ENCODE measurements at places on chromosomes 4 and X. TPM values are rescaled to one million over a fixed set of nuclear protein-coding genes. Genes with fewer than 3 reads are reported as not detected.

DNA sequence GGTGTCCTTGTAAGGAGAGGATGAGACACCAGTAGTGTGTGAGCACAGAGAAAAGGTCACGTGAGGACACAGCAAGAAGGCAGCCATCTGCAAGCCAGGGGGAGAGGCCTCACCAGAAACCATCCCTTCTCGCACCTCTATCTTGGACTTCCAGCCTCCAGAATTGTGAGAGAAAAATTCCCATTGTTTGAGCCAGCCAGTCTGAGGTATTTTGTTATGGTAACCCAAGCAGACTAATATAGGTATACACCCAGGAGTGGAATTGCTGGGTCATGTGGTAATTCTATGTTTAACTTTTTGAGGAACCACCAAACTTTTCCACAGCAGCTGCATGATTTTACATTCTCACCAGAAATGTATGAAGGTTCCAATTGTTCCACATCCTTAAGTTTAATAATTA lies 25.6 kb downstream of the ZDHHC9 start:
- peak; percentile 4 for DNase-seq

GRCh38 chr4:74117024-74117534 lies 18.1 kb upstream of the CXCL2 start:
- DNase-seq = peak; percentile 85

DNA sequence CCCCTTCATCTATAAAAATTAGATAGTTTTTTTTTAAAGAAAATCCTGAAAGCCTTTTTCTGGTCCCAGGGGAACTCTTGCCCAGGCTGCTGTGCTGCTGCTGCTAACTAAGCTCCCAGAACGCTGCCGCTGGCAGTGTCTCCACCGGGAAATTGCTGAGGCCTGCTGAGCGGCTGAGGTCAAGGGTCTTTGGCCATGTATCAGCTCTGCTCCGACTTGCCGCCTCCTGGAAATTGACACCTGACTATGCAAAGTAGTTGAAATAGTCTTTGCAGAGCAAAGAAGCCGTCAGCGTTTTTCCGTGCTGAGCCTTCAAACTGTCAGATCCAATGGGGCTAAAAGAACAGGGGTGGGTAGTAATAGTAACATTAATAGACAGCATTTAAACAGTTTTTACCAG lies 839 bp downstream of the QDPR start:
- DNase-seq = peak; percentile 38

DNA sequence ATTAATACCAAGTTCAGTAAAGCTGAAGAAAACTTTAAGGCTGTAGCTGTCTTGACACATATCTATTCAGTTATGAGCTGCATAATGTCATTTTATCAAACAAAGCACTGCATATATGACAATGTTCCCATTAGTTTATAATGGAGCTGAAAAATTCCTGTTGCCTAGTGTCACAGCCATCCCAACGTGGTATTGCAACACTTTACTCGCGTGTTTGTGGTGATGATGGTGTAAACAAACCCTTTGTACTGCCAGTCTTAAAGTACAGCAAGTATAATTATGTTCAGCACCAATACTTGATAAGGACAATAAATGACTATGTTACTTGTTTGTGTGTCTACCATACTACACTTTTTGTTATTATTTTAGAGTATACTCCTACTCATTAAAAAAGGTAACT lies 1415.6 kb upstream of the PCDH7 start:
- peak; percentile 57 for DNase-seq

GRCh38 chr4:118224243-118224829 lies 128.5 kb downstream of the PRSS12 start:
- peak; percentile 78 for DNase-seq

DNA sequence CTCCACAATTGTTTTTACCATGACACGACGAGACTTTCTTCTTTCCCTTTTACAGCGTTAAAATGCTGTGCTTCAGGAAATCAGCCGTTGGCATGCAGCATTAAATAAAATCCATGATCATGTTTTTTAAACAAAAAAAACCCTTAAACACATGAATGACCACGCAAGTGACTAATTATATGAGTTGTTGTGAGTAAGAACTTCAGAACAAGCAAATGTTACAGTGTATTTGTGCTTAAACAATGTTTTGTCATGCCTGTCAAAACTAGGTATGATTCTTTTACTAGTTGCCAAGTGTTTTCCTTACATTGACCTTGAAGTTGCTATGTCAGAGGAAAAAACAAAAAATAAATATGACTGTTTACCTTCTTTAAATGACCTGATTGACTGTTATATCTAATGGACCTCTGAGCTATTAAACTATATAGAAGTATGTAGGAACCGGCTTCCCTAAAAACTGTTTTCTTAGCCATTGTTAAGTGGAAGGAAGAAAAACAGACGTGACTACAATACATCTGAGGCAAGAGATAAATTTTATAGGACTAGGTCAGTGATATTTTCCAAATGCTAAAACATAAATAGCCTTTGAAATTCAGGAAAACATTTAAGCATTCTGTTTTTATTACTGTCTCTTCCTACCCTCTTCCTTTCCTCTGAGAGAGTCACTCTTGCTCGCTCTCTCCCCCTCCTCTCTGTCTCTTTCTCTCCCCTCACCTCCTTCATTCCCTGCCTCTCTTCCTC lies 197.1 kb downstream of the PALLD start:
- DNase-seq = peak; percentile 56

- DNase-seq = peak; percentile 87
Measured at GRCh38 chr4:138897811-138898226, 117.8 kb upstream of the NOCT start.

- peak; percentile 37 for DNase-seq
Measured at GRCh38 chrX:13216139-13216538, 103.7 kb downstream of the ATXN3L start.

- DNase-seq = no peak
Measured at GRCh38 chrX:125651426-125651825, 331.8 kb downstream of the TEX13C start.

DNA sequence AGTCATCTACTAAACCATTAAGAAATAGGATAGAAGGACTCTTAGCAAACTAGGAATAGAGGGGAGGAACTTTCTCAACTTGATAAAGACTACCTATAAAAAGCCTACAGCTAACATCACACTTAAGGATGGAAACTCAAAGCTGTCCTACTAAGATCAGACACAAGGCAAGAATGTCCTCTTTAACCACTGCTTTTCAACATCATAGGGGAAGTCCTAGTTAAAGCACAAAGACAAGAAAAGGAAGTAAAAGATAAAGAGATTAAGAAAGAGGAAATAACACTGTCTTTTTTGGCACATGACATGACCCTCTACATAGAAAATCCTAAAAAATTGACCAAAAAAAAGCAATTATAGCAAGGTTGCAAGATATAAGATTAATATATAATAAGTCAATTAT lies 136.6 kb downstream of the FBXW7 start:
- no peak for DNase-seq

GRCh38 chr4:37528166-37528885 lies 157.8 kb downstream of the RELL1 start:
- peak; percentile 6 for DNase-seq

PNMA6F gene
- not detected for total RNA-seq

TCEAL6 gene
- not detected for total RNA-seq

FGFBP2 gene
- not detected for total RNA-seq

GIMD1 gene
- not detected for total RNA-seq

All from fibroblast of villous mesenchyme (primary cell).